ENCODE measurements at places on chromosomes 7 and 10.

GRCh38 chr7:34530259-34530658 is 127.8 kb upstream of the NPSR1 start:
- no peak for DNase-seq

DNA sequence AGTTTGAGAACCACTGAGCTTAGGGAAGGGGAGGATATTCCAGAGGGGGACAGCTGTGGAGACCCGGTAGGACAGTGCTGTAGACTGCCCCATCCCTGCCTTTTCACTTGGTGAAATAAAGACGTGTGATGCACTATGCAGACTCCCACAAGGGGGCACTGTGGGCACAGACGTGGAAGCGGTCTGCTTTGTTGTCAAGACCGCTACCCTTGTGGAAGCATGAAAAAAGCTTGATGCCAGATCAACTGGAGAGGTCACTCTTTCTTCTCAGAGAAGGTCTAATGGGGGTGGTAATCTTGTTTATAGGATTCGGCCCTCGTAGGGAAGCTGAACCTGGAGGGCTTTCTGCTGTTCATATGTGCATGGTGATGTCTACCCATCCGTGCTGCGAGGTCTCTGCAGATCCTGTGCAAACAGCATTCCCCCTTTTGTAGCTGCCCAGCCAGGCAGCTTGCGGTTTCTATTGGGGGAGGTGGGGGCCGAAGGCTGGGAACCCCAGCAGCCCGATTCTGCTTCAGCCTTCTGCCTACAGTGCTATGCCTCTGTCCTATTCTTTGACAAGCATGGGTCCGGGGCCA is 13.7 kb downstream of the RPS24 start:
- peak; percentile 79 for DNase-seq

- DNase-seq, result no peak
These were observed 118.6 kb downstream of the MDFIC start for GRCh38 chr7:115040495-115040894.

- DNase-seq, result no peak
These were observed 827.6 kb upstream of the AUTS2 start for GRCh38 chr7:68770649-68771048.

DNA sequence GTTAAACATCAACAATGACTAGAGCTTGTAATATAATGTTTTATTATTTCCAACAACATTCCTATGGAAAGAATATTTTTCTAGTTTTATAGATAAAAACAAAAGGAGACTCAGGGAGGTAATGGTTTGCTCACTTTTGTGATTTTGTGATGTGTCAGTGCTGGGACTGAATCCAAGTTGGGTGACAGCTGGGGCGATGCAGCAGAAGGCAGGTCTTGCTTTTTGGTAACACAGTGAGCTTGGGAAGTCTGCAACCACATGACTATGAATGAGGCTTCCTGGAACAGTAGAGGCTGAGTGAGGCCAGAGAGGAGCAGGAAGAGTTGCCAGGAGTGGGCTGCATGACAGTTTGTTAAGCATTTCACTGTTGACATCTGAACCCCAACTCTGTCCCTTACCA is 4.9 kb upstream of the YKT6 start:
- DNase-seq, result no peak

GRCh38 chr10:72242675-72243074 is 26.6 kb upstream of the ASCC1 start:
- no peak for DNase-seq

DNA sequence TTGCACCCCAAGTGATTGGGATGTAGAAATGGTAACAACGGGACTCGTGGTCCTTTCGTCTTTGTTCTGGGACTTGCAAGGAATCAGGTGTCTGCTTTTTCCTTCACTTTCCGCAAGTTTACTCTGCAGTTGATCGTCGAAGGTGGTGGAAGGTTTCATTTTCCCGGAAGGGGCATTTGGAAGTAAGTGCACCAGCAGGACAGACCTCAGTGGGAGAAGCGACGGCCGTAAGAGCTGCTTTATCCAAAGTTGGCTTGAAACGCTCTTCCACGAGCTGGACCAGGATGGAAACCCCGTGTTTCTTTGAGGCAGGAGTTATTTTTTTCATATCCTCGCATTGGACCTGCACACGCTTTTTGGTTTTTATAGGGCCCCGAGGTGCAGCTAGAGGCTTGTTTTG is 1.2 kb downstream of the BRI3 start:
- no peak for DNase-seq

DNA sequence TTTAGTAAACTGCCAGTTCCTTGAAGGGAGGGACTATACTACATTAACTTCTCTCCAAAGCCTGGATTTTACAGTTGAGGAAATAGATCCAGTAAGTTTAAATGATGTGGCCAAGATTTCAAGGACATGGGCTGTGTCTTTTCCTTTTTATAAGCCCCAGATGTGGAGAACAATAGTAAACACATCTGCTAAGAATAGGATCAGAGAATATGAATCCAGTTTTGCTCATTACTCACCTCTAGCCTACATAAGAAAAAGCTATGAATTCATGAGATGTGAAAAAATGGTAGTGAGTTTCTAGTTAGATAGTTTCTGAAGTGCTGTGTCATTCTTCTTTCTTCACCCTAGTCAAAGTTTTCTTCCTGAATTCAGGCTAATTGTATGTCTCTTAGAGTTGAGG is 38.6 kb downstream of the MAGI2 start:
- DNase-seq, result no peak

GRCh38 chr10:121854809-121855445 is 72.9 kb downstream of the ATE1 start:
- no peak for DNase-seq

- DNase-seq, result no peak
These were observed 22.8 kb downstream of the WDFY4 start for GRCh38 chr10:48707472-48707871.

DNA sequence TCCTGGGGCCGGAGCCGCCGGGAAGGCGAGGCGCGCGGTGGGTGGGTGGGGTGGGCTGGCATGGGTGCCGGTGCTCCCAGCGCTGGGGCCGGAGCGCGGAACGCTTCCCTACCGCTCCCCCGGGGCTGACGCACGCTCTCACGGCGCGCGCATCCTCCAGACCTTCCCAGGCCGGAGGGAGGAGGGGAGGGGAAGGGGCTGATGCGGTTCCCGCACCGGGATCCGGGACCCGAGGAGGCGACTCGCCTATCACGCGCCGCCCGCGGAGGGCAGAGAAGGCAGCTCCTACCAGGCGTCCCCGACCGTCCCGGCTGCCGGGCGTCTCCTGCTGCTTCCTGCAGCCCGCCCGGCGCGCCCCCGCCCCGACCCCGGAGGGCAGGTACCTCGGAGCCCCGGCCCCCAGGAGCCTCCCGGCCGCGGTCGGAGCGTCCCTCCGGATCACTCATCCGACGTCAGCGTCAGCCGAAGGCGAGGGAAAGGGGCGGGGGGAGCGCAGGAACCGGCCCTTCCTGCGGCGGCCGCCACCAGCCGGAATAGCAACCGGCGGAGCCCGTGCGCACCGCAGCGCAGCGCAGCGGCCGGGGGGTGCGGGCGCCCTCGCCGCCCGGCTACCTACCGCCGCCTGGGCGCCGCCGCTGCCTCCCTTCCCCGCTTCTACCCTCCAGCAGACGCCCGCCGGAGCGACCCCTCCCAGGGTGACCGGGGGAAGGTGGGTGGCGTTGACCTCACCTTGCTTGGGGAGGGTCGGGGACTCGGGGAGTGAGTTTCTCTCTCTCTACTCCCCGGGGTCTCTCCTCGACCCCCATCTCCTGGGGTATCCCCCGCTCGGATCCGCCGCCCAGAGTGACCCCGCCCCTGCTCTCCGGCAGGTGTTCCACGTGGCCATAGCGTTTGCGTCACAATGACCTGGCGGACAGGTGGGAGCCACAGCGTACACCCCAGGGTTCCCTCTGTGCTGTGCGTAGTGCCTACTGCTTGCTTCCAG is at the start of gene ICA1:
Gene ICA1 (minus strand): TSS at position 457 of the 985 bp plus-strand sequence. CDS start 26,241 bp downstream, outside the sequence.
- DNase-seq, result peak; percentile 31

DNA sequence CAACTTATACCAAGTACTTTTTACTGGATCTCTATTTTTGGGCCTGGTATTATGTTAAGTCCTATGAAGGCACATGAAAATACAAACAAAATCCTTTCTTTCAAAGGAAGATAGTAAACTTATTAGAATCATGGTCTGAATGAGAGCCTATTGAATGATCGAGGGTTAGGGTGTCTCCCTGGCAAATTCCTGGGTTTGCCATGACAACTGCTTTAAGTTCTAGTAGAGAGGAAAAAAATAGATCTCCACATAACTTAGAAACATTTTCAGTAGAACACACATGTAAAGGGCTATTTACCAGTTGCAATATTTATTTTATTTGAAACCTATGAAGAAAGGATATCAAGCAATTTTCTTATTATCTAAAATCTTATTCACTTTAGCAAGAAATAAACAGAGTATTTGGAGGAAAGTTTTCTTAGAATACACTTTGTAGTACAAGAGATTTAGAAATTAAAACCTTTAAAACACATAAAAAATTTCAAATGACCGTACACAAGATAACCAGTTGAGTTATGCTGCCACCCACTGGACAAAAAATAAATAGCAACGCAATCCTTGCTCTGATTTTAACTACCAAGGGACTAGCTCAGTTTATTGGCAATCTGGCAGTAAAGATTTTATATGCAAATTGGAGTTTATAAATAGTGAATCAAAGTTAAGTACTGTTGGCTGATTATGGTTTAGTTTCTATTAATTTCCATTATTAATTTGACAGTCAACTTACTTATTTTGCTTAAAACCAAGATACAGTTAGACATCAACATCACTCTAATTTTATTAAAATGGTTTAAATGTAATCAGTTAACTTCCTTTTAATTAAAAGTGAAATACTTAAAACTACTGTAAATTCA is 33.9 kb downstream of the CACUL1 start:
- peak; percentile 71 for DNase-seq

GRCh38 chr10:124650263-124650662 is 93.9 kb downstream of the FAM53B start:
- DNase-seq, result no peak

DNA sequence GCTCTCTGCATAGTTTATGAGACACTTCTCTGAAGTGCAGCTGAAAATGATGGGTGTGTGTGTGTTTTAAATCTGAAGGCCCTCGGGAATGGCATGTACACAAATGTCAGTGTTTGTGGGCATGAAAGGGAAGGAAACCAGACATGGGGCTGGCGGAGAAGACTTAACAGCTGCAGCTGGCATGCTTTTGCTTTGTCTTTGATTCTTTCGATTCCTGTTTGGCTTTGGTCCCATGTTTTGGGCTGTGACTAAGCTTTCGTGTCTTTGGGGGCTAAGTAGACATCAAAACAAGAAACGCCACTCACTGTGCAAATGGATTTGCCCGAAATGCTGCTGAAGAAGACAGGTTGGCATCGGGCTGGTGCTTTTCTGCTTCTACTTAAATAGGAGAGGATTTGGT is 179.3 kb downstream of the PFKFB3 start:
- DNase-seq, result peak; percentile 69

- no peak for DNase-seq
These were observed 19.5 kb upstream of the PTF1A start for GRCh38 chr10:23172429-23173213.

DNA sequence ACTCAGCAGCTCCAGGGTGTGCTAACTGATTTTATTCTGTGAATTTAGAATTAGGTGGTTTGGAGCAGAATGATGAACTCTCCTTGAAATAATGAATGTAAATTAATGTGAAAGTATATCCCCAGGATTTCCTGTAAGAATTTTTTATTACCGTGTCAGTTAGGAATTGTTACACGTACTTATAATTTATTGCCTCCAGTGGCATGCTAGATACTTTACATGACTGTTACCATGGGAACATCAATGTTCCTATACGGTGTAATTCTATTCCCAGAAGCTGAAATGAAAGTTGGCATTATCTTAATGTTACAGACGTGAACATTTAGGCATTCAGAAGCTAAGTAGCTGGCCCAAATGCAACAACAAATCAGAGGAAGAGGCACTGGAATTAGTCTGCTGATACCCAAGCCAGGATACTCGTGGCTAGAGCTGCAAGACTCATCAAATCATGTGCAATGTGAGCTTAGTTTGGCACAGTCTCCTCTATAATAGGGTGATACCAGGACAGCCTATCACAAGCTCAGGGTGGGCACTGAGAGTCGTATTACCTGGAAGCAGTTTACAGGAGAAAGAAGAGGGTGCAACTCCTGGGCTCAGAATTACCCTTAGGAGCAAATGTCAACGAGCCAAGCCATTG is 30.0 kb upstream of the PRKAR2B start:
- no peak for DNase-seq

DNA sequence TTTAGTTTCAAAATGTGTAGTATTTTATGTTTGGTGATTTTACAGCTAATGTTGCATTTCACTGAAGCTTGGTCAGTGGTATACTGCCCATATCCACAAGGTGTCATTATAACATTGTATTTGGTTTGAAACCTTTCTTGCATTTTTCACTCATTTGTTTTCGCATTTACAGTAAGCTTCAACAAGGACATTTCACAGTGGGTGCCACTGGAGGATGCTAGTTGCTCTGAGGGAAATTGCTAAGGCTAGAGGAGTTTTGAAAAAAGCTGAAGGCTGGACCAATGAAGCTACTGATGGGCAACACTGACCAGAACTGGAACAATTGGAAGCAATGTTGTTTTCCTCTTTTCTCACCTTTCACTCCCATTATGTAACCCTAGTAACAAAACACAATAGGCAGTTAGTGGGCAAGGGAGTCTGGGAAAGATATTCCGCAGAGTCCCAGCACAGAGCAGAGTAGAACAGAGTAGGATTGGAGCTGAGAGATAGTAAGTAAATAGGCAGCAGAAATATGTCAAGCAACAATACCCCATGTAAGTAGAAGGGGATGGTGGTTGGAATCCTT is 23.6 kb upstream of the SRI start:
- peak; percentile 10 for DNase-seq

GRCh38 chr10:109450702-109451101 is 472.6 kb downstream of the XPNPEP1 start:
- no peak for DNase-seq

DNA sequence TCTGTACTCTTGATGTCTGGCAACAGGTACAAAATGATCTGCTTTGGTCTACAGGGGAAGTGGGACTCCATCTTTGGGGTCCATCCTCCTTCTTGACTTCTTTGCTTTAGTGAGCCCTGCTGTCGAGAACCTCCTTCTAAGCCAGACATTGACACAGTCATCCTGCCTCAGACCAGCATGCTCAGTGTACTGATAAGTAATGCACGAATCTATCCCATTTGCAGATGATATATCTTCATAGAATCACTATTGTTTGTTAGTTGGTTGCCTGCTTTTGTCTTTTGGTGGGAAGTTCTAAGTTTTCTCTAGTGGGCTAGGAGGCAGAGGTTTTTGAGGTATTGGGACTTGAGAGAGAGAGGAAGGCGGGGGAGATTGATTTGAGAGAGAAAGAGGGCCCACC is 8.9 kb downstream of the H2BK1 start:
- no peak for DNase-seq

DNA sequence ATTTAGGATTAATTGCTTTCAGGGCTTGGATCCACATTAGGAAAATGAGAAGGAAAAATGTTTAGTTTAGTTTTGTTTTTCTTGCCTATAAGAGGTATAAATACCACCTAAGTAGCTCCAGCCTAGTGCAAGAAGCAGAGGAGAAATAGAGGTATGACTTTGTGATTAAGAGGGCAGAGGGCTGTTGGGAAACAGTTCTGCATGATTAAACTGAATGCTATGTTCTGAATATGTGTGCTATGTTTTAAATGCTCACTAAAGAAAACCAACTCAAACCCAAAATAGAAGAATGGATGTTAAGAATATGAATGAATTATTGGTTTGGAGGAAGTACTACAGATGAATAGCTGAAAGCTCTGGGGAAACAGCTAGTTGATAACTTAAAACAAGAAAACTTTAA is 7.6 kb downstream of the CALCR start:
- DNase-seq, result no peak
